ENCODE measurements at places on chromosomes 5 and 9. TPM values are rescaled to one million over a fixed set of nuclear protein-coding genes. Genes with fewer than 3 reads are reported as not detected.

- DNase-seq, result no peak
Measured at GRCh38 chr9:106829666-106830408, 33.1 kb upstream of the ZNF462 start.

DNA sequence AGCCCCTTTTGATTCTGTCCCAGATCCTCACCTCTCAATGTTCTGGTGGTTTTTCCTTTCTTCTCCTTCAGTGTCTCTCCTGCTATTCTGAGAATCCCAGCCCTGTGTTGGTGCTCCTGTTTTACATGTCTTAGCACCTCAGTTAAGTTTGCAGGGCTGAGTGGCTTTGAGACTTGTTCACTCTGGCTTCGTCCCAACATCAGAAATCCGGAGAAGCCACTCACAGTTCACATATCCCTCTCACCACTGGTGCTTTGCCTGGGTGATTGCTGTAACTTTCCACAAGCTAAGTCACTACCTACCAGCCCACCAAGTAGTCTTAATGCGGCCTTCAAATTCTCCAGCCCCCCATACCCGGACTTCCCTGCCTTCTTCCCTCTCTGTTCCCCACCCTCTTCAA lies 40.2 kb downstream of the CYFIP2 start:
- no peak for DNase-seq

DNA sequence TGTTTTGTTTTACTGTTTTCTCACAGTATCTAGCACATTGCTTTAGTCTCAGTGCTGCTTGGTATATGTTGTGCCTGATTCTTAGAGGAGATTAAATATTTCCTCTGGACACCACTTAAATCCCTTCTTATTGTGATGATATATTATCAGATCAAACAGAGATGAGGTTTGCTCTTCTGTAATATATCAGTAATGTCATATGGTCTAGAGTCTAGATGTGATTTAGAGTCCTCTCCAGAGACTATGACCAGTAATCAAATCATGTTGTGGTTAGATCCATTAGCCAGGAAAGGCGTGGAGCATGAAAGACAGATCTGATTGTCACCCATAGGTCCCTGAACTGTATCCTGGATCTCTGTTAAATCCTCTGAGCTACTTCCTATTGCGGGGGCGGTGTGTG lies 24.4 kb downstream of the CAMK4 start:
- no peak for DNase-seq

GRCh38 chr9:136709454-136710109 lies 2.8 kb upstream of the DIPK1B start:
- no peak for DNase-seq

KIF20A gene
- 105 TPM for total RNA-seq
